ENCODE measurements at places on chromosomes 16 and 17. TPM values are rescaled to one million over a fixed set of nuclear protein-coding genes. Genes with fewer than 3 reads are reported as not detected.

Gene MPO
- total RNA-seq, result not detected

Gene ZP2
- not detected for total RNA-seq

Gene BTBD17
- not detected for total RNA-seq

DNA sequence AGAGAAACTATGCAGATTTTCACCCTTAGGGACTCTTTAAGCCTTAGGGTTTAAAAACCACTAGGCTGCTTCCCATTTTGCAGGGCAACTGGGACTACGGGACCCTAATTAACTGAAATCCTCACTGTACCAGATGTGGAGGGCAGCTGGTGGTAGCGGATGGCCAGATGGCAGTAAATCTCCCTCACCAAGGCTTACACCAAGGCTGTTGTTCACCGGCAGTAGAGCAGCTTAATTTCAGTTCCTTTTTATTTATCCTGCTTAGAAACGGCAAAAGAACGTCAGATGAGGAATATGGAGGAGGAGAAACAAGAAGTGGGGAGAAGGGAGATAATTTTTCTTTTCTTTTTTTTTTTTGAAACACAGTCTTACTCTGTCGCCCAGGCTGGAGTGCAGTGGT is 6.5 kb downstream of the ABHD15 start:
- no peak for DNase-seq

DNA sequence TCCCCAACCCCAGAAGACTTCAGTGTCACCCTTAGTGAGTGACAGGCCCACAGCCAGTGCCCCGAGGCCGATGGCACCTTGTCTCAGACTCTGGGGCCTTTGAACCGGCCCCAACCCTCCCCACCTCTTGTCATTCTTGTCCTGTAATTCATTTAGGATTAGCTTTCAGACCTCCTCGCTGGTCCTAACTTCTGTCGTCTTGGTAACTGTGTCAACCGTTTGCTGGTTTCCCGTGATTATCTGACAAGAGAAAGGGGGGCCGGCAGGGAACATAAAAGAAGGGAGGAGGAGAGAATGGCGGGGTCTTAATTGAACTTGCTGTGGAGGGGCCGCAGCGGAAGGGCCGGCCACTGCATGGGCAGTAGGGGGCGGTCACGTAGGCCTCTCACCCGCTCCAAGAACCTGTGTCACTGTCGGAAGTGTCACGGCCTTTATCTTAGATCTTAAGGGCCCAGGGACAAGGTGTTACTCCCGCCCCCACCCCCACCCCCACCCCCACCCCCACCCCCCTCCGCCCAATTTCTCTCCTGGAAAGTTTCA is 46.5 kb upstream of the GSE1 start:
- no peak for DNase-seq
